ENCODE measurements at places on chromosomes 1 and 21. TPM values are rescaled to one million over a fixed set of nuclear protein-coding genes. Genes with fewer than 3 reads are reported as not detected.

Gene ARHGAP30
- 3.7 TPM for total RNA-seq

Gene CDC42
- total RNA-seq = 151 TPM

Gene OR2L8
- total RNA-seq = not detected

Gene S100A14
- total RNA-seq = 6.3 TPM

Gene HES4
- total RNA-seq = 36.7 TPM

Gene PGLYRP4
- not detected for total RNA-seq

Gene CBR3
- total RNA-seq = 2.5 TPM
